ENCODE measurements at places on chromosomes 16 and 17. TPM values are rescaled to one million over a fixed set of nuclear protein-coding genes. Genes with fewer than 3 reads are reported as not detected.

The KRT32 gene
- total RNA-seq: not detected

GRCh38 chr16:28042811-28043210 is 20.7 kb downstream of the GSG1L start:
- DNase-seq: no peak

DNA sequence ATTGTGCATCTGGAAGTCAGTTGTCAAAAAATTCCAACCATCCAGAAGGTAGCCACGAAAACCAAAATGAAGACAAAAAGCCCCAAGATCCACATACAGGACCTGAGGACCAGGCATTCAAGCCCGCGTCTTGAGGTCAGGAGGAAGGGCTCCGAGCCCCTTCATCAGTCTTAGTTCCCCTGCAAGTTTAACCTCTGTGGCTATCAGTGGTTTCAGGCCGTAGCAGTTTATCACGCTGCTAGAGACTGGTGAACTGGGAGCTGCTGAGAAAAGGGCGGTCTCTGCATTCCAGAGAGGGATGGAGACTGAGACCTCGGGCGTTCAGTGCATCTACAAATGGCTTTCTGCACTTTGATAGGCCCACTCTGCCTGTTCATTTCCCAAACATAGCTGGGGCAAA is 70.6 kb downstream of the IRF8 start:
- no peak for DNase-seq

GRCh38 chr16:87271256-87271655 is 45.9 kb downstream of the C16orf95 start:
- DNase-seq: no peak

Data from cerebellum (tissue), 4 donors.